SK-N-SH treated with all-trans-retinoic acid at 6 μM for 48 hours (cell line): ENCODE measurements at places on chromosomes 5 and 9.
A peak's percentile ranks its signal among the peaks of the same experiment; 100 is the strongest.

DNA sequence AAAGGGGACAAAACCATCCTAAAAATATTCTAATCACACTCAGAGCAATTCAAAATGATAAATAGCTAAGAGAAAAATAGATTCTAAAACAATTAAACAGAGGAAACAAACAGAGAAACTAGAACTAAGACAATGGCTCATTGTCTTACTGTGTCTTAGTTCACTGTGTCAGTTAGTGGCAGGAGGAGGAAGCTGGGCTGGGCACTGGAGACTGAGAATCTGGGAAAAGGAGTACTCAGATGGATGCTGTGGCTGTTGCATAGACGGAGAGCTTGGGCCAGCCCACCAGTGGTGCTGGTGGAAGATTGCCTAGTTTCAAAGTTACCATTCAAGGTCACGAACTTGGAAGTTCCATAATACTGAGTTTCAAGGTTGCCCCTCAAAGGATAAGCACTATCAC is 94.7 kb upstream of the IFNK start:
- ATAC-seq, result no peak

DNA sequence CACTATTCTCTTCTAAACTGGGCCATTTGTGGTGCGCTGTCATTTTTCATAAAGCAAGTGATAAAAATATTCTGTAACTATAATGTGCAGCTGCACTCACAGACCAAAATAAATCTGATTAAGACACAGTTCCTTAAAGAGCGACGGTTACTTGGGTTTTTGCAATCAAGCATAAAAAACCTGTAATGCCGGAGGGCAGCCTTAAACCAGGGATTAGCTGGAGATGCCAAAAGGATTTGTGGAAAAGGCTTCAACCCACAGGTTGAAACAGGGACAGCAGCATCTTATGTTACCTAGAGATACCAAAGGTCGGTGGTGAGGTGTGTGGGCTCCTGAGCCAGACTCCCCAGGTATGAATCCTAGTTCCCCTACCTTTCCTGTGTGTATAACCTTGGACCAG is 49.3 kb downstream of the CTNND2 start:
- ATAC-seq, result no peak

- peak; percentile 84 for ATAC-seq
Observed at GRCh38 chr9:96567203-96567700, 52.4 kb downstream of the CDC14B start.

- no peak for ATAC-seq
Observed at GRCh38 chr5:34038390-34038789, 4.6 kb downstream of the C1QTNF3 start.

DNA sequence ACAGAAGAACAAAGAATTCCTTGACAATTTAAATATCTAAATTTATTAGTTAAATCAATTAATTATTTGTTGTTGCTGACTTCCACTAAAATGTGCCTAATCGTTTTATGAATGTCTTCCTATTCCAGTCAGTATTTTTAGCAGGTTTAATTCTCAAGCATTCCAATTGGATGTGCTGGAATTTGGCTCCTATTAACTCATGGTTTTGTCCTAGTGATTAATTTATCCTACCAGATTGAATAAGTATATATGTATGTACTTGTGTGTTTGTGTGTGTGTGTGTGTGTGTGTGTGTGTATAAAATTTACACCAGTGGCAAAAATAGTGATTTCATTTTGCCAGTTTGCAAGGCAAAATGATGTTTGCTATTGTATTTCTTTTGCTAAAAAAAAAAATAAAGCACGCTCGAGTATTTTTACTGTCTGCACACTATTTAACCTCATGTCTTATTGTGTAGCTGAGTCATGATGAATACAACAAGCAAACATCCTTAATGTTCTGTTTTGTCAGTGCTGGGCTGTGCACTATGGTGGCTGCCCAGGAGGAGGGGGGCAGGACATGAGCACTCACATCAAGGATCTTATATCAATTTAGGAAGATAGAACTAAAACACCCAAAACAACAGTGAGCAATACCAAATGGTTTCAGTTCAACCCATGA is 375.5 kb downstream of the PDE4D start:
- peak; percentile 95 for ATAC-seq

- no peak for ATAC-seq
Observed at GRCh38 chr9:96047741-96048103, 172.2 kb downstream of the ERCC6L2 start.

DNA sequence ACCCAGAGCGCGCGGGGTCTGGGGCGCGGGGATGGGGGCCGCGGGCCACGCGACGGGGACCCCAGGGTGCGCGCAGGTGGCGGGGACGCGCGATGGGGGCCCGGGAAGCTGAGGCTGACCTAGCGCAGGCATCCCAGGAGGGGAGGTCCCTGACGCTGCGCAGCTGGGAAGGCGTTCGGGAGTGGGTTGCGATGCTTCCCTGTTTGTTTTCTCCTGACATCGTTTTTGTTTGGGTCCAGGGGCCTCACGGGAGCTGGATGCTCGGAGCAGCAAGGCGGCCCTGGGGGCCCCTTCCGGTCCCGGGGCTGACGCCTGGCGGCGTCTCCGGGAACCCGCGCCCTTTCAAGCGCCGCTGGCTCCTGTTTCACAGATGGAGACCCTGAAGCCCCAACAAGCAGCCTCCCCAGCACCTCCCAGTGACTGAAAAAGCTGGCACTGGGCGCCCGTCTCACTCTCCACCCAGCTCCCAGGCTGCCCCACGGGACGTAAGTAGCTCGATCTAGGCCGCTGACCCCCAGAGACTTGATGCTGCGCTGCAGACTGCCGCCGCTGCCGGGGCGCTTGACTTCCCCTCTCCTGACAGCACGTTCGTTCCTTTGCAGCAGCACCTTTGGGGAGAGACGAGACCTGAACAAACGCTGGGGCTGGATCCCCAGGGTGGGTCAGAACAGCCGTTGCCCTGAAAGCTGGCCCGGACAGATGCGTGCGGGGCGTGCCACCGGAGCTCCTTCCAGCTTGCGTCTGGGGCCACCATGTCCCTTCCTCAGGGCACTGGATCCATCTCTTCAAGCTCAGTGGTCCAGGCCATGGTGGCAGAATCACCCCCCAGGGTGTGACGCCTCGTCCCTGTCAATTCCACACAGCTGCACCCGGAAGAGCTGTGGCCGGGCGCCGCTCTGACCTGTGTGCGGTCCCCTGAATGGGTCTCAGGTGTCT is 593 bp downstream of the BRD3OS start:
- ATAC-seq, result peak; percentile 53

GRCh38 chr5:138632900-138633489 is 57.8 kb upstream of the HSPA9 start:
- ATAC-seq, result peak; percentile 80

DNA sequence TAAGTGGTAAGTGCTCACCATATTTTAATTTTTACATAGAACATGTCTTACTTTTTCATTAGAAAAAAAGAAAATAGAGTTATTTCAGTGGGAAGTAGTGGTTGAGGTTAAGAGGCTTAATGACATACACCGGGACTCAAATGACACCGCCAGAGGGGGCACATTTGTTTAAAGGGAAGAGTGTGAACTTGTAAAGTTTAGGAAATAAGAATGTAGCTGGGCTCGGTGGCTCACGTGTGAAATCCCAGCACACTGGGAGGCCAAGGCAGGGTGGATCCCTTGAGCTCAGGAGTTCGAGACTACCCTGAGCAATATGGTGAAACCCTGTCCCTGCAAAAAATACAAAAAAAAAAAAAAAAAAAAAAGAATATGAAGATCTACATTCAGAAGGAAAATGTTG is 43.4 kb upstream of the TNFAIP8 start:
- ATAC-seq, result no peak

DNA sequence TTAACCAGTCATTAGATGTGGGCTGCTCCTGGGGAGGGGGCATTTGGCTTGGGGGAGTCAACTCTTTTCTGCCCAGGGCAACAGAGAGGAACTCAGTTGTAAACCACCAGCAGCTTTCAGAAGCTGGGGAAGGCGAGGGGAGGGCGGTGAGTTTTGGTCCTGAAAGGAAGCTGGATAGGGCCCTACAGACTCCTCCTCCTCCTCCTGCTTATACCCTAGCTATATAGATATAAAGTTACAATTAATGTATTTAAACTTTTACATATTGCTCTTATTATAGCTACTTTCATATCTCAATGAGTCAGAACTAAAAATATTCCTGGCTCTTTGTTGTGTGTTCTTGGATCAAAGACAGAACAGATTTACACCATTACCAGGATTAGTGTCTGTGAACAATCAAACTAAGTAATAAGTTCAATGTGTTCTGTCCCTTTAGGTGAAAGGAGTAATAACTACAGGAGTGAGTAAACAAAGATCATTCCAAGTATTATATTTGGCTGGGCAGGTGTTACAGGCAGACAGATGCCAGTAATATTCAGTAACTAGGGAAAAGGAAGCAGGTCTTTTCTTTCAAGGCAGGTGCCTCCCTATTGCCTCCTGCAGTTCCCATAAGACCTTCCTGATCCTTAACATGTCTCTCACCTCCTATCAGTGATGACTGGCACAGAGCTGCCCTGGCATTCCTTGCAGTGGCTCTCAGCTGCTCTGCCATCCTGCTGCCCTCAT is 20.5 kb upstream of the VPS13A start:
- peak; percentile 66 for ATAC-seq

- no peak for ATAC-seq
Observed at GRCh38 chr9:95848764-95849163, 26.7 kb upstream of the ERCC6L2 start.

- no peak for ATAC-seq
Observed at GRCh38 chr5:141832131-141832530, 46.1 kb downstream of the PCDH1 start.

- peak; percentile 99 for ATAC-seq
Observed at GRCh38 chr9:114551750-114552685, 35.6 kb upstream of the ATP6V1G1 start.

- no peak for ATAC-seq
Observed at GRCh38 chr5:160742446-160742845, 109.6 kb downstream of the ATP10B start.
